ENCODE measurements at places on chromosomes 2 and 18.
A peak's percentile ranks its signal among the peaks of the same experiment; 100 is the strongest.

DNA sequence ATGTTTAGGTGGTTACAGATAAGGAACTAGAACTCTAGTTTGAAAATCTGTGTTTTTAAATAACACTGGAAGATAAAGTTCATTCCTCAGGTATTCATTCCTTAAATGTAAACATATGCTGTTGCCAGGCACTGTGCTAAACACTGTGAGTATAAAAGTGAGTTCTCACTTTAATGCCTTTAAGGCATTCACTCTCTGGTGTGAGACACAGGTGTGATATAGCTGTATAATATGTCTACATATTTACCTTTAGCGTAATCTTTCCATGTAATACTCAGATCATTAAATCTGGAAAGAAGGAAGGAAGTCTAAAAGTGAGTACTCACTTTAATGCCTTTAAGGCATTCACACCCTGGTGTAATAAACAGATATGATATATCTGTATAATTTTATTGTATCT lies 472.6 kb downstream of the PARD3B start:
- DNase-seq = no peak

DNA sequence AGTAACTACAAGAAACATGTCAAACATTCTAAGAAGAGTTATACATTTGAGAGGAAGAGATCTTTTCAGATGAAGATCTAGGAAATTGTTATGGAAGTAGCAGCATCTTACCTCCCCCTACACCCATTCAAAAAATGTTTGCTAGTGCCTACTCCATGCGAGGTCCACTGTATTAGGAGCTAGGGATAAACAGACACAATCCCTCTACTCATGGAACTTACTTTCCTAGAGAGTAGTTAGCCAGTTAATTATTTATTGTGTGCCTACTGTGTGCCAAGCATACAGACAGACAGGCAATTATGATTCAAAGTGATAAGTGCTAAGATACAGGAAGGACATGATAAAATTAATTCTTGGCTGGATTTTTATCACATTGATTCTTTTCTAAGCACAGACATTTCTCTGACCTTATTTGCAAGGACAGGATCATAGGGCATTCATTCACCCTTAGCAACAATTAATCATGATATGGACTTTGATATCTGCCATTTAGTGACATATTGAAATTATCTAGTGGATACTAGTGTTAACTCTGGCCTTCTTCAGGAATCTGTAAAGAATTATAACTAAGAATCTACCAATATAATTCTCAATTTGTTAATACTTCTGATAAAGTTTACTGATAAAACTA lies 19.6 kb upstream of the TDRD15 start:
- DNase-seq = no peak

DNA sequence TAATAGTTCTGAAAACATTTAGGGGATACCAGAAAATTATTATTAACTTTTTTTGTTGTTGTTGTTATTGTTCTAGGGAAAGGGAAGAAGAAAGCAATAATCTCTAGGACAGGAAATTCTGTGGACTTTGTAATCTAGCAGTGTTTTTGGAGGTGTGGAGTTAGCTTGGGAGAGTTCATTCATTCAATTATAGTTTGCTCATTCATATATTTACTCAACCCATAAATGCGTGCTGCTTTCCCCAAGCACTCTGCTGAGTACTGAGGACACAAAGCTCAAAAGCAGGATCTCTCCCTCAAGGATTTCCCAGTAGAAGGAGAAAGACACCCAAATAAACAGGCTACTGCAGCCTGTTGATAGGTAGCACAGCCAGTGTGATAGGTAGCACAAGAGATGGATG lies 984.3 kb downstream of the BCL11A start:
- no peak for DNase-seq

DNA sequence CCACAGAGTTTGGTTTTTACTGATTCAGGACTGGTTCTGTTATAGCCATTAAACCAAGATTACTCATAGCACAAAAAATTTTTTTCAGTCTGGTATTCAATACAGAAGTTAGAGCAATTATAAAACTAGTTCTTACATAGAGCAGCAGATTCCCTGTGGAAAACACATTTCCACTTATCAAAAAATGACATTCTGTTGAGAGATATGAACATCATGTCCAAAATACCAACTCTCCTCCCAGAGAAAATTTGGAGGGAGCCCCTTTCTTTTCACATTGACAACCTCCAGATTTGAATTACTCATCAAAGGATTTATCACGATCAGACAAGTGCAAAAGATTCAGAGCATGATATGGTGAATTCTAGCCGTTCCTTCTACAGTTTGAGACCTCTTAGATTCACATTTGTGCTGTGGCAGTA lies 126.8 kb upstream of the SERPINE2 start:
- no peak for DNase-seq

GRCh38 chr2:157872791-157873190 lies 3.3 kb downstream of the ACVR1 start:
- no peak for DNase-seq

GRCh38 chr18:58225101-58225500 lies 181.1 kb downstream of the NEDD4L start:
- DNase-seq = no peak

DNA sequence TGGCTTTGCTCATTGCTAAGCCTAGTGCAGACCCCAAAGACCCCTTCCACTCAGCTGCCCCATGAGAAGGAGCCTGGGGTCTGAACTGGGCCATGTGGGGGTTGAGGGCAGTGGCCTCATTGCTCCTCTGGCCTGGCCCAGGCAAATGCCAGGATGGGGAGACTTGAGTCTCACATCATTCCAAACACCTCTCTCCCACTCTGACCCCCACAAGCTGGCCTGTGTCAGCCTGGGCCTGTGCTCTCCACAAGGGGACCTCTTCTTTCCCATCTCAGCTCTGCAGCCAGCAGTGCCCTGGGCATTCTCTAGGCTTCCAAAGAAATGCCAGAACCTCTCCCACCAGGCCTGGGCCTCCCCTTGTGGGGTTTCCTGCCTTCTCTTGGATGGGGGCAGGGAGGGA lies 45.8 kb upstream of the OTOF start:
- no peak for DNase-seq

GRCh38 chr18:50193796-50194630 lies 934 bp downstream of the MYO5B start:
- DNase-seq = no peak

DNA sequence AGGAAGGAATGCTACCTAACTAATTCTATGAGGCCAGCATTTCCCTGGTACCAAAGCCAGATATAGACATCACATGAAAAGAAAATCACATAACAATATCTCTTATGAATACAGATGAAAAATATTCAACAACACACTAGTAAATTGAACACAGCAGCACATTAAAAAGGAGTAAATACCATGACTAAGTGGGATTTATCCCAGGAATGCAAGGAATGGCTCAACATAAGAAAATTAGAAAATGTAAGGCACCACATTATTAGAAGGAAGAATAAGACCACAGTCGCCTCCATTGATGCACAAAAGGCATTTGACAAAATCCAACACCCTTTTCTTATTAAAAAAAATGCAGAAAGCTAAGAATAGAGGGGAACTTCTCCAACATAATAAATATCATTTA lies 133.9 kb downstream of the TTC32 start:
- DNase-seq = no peak

DNA sequence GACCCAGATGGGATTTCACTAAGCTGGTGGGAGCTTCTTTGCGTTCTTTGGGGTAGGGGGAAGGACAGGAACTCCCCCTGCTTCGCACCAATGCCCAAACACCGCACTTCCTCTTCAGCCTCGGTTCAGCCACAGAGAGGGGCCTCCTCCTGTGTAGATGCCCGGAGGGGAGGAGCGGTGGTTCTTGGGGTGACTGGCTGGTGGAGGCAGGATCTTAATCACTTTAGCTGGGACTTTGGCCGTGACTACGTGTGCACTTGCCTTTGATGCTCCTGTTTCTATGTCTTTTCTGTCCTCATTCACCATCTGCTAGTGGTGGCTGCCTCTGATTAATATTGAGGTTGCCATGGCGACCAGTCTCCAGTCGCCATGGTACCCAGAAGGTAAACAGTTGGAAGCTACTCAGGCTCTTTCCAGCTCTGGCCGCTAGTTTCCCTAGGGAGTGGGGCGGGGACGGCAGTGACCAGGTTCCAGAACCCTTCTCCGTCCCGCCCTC lies 1.9 kb downstream of the CNGA3 start:
- no peak for DNase-seq

- DNase-seq = no peak
Observed at GRCh38 chr2:159595410-159596046, 20.8 kb downstream of the BAZ2B start.

GRCh38 chr2:188607501-188607900 lies 315.8 kb downstream of the GULP1 start:
- DNase-seq = no peak

GRCh38 chr2:157903626-157904025 lies 27.5 kb upstream of the ACVR1 start:
- DNase-seq = no peak

DNA sequence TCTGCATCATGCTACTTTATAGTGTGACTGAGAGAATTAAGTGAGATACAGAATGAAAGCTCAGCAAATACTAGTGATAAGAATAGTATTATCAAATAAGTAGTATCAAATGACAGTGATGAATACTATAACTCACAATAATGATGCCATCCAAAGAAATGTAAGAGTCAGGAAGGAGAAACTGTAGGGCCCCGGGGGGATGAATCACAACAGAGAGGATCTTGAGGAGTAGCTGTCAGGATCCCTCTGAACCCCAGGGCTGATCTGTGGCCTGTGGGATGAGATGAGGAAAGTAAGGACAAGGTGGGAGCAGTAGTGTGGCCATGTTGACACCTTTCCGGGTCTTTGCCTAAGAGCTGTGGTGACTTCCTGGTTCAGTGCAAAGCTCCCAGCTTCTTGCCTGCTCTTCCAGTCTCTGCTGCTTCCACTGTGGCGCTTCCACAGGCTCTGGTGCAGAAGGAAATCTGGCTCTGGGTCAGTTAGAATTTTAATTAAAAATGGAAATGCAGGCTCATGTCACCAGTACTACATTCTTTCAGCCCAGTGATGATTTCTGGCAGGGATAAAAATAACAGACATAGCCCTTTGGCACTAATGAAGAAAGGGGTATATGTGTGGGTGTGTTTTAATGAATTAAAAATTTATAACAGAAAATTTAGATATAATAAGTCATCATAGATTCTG lies 166.9 kb downstream of the MYO3B start:
- DNase-seq = no peak

GRCh38 chr2:229416116-229416694 lies 145.1 kb upstream of the PID1 start:
- DNase-seq = peak; percentile 14

DNA sequence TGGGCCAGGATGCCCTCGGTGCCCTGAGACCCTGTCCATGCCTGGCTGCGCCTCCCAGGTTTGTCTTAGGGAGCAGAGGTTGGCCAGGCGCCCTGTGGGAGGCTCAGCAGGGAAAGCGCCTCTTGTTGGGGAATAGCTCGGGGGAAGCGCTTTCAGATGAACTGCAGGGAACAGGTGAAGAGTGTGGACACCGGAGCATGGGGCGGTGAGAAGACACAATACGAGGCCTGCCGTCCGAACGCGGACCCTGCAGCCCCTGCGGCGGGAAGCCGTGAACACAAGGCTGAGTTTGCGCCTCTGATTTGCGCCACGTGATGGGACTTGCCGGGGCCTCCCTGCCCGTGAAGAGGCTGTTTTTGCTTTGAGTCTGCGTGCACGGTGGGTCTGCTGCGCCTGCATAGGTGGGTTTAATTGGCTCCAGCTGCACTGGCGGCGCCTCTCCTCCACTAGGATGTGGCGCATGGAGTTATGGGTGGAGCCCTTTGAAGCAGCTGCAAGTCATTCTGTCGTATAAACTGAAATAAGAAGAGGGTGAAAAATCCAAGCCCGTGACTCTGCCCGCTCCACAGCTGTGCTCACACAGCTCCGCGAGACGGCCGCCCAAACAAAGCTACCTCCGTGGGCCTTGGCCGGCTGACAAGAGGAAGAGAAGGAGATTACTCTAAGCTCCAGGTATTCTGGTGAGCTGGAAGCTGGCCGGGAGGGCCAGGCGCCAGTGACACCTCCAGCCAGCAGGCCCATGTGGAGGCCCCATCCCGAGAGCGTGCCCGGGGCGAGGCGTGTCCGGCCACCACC lies 103.5 kb upstream of the CTDP1 start:
- no peak for DNase-seq

DNA sequence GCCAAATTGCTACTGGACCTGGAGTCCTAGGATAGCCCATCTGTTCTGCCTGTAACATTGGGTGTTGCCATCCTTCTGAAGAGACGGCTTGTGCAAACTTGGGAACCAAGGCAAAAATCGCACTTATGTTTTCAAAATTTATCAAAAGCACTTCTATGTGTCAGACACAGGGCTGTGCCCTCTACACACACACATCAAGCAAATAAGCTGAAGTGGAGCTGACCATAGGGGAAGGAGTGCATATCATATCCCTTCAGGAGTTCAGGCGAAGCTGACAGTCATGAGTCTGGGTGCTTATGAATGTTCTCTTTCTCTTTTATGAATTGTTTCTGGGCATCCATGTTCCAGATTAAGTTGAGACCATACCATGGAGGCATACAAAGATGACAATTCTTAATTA lies 247.9 kb downstream of the CYRIA start:
- no peak for DNase-seq

- DNase-seq = no peak
Observed at GRCh38 chr2:181977661-181978350, 7.8 kb upstream of the PPP1R1C start.

GRCh38 chr18:60122339-60122738 lies 222.5 kb downstream of the PMAIP1 start:
- DNase-seq = no peak

DNA sequence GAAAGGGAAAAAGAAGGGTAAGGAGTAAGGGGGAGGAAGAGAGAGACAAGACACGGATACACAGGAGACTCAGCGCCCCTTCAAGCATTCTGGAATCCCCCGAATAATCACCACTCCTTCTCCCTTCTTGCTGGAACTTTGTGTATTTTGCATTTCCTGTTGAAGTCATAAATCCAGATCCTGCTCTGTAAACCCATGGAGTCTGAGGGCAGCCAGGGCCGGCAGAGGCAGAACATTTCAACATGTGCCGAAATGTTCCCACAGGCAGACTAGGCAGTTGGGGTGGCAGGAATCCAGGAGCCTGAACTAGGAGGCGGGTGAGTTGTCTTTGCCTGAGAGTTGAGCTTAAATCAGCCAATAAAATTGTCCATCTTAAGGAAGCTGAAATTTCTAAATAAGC lies 193.1 kb downstream of the SH3RF3 start:
- no peak for DNase-seq

DNA sequence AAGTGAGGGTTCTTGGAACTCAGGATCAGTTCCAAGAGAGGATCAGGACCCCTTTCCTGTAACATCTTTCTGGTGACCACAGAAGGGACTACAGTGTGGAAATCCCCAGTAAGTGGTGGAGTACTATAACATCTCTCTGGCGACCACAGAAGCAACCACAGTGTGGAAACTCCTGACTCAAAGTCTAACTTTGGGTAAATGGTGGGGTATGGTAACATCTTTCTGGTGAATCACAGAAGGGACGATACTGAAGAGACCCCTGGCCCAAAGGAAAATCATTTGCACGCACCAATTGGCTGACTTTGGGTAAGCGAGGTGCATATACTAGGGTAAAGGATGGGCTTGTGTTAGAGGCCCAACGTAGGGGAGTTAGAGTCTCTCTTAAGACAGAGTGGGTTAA lies 56.3 kb upstream of the GULP1 start:
- DNase-seq = no peak
